NCI-H1930 (cell line): ENCODE measurements at places on chromosomes 1 and 21.

DNA sequence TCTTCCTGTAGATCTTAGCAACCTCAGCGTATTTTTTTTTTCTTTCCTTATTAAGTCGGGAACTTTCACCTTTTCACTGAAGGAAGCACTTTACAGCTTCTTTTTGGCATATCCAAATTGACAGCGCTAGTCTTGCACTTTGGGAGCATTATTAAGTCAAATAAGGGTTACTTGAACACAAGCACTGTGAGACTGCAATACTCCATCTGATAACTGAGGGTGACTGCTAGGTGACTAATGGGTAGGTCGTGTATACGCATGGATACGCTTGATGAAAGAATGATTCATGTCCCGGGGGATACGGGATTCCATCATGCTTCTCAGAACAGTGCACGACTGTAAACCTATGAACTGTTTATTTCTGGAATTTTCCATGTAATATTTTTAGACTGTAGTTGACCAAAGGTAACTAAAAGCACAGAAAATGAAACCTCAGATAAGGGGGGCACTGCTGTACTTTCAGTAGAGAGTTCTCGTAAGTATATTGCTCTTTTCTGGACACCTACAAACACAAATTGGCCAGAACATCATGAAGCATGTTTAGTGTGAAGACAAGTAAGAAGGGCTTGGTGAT, 364.7 kb downstream of the SMYD3 start:
- no peak for DNase-seq

GRCh38 chr21:40613546-40614030, 233.4 kb downstream of the DSCAM start:
- peak; percentile 29 for DNase-seq

DNA sequence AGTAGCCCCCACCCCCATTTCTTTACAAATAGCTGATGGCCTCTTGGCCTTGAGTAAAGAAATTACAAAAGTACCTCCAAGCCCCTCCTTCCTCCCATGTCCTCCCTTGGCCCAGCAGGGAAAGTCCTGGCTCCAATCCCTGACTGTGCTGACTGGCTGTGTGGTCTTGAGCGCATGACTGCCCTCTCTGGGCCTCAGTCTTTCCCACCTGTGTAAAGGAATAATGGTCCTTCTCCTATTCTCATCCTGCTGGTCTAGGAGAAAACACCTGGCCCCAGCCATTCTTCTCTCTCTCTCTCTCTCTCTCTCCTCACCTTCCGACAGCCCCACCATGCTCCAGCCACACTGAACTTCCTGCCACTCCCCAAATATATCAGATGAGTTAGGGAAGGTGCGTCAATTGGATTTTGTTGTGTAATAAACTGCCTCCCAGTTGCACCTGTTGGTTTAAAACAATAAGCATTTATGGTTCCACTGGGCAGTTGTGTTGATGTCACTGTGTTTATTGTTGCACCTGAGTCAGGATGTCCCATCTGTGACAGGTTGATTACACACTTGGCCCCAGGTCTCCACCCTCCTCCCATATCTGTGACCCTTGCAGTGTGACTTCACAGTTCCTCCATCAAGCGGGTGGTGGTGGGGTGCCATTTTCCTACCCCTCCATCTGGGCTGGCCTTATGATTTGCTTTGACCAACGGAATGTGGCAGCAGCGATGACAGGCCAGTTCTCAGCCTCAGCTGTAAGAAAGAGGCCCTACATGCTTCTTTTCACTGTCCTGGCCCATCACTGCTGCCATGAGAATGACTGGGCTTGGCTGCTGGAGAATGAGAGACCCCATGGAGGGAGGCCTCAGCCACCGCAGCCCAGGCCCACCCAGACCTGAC, 22.3 kb upstream of the LRP8 start:
- DNase-seq: no peak

GRCh38 chr1:93082313-93082712, 3.2 kb downstream of the MTF2 start:
- DNase-seq: no peak

DNA sequence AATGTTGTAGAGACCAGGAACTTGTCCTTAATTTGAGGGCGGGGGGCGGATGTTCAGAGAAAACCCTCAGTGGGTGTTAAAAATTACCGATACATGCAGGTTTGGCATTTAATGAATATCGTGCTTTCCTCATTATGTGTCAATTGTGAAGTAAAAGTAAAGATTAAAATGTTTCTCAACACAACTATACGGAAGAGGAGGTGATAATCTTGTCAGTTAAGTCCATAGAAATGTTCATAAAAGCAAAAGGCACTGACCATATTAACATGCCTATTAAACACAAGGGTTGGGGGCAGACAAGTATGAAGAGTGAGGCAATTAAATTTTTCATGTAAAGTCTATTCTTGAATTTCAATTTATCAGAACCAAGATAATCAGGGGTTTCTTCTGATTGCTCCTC, 1.3 kb downstream of the BRINP3 start:
- DNase-seq: no peak

- no peak for DNase-seq
These were observed 5.5 kb upstream of the SYNJ1 start for GRCh38 chr21:32733356-32733755.

DNA sequence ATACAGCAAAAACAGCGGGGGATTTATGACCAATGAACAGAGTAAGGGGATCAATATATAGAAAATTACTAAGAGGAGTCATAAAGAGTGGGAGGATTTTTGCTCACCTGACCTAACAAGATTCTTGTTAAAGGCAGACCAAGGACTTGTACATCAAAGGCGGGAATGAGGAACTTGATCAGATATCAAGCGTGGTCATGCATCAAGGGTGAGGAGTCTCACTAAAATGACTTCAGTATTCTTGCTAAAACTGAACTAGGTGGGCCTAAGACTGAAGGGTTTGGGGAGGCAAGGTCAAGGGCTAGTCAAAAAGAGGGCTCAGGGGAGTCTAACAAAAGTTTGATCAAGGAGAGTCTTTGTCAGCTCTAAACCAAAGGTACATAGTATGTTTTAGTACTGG, 2.1 kb downstream of the MOV10 start:
- DNase-seq: no peak

- DNase-seq: no peak
These were observed 58.0 kb downstream of the PUM1 start for GRCh38 chr1:31007462-31007991.

- peak; percentile 72 for DNase-seq
These were observed 1530.9 kb upstream of the TPTE start for GRCh38 chr21:8990326-8991087.

GRCh38 chr1:41528106-41528505, 43.6 kb upstream of the EDN2 start:
- DNase-seq: no peak
